Caco-2 (cell line): ENCODE measurements at places on chromosomes 2 and 18. TPM values are rescaled to one million over a fixed set of nuclear protein-coding genes. Genes with fewer than 3 reads are reported as not detected.

GRCh38 chr2:217331523-217332416 is 471.9 kb upstream of the TNP1 start:
- DNase-seq: peak; percentile 85

DNA sequence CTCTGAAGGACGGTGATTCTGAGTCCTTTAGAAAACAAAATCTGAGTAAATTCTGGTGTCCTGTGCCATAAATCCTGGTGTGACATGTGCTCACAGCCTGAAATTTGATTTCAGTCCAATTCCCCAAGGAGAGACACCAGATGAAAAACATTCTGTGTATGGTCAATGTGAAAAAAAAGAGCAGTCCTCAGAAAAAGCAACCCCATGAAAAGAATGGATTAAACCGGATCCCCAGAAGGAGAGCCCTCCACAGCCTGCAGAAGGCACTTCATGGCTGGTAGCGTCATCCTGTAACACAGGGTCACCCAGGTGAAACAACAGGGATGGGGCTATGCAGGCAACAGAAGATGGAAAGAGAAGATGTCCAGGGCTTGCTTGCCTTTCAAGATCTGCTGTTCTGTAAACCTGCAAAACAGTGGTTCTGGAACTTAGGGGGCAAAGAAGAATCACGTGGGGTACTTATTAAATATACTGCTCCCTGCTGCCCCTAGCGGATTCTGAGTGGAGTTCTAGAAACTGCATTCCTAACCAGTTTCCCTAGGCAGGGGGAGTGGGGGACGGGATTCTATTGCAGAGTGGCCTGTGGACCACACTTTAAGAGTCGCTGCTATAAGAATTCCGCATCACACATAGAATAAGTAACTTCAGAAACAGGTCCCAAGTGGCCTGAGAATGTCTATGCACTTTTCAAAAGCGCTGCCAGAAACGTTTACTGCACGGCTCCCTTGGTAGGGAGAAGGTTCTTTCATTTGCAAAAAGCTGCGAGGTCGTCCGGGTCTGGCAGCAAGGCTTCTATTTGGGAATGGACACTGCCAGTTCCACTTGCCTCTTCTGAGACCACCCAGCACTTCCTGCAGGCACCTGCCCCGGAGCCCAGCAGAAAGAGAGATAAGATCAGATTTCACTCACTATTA is 118.9 kb upstream of the ARL5A start:
- no peak for DNase-seq

DNA sequence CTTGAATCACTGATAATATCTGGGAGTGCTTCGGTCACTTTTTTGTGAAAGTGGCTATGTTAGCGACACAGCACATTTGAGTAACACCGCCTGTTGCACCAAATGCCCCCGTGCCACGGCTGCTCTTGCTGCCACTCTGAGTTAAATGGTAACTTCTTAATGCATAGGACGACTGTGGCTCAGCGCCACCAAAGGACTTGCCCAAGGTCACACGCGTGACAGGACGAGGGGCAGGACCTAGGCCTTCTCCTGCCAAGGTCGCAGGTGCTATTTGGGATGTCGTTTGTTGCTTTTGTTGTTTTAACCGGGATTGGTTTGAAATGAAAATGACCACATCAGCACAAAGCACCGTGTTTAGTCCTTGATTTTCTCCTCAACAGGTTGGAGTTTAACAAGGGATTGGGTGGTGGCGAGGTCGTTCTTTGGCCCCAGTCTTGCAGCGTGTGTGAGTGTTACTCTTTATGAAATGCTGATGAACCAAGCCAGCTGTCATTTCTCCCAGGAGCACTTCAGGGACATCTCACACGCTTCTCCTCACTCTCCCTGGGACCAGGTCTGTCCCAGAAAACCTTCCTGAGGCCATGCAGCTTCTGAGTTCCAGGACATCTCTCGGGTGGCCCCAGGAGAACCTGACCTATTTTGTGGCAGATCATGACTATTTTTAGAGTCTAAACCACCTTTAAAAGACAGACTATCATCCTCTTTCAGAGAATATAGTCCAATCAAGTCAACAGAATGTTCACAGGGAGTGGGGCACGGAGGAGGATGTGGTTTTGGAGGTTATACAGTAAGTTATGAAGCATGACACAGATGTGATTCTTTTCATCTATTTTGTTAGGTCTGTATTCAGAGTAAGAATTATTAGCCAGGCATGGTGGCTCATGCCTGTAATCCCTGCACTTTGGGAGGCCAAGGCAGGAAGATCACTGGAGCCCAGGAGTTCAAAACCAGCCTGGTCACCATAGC is 49.9 kb downstream of the MTCL1 start:
- no peak for DNase-seq

GRCh38 chr18:36829362-36830157 is 633 bp downstream of the KIAA1328 start:
- DNase-seq: peak; percentile 2

DNA sequence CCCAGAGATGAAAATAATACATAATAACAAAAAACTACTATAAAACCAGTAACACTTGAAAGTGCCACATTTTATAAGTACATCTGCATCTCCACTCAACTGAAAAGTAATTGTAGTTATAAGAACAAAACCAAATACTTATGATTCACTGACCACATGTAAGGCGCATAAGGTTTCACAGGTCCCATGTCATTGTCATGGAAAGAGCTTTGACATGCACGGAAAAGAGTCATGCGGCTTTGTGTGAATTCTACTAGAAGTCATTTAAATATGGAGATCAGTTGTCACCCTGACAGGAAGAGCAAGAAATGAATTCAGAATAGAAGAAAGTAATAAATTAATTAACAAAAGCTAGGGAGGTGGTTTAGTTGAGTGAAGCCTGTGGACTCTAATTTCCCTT is 459.1 kb downstream of the CDH2 start:
- DNase-seq: no peak

DNA sequence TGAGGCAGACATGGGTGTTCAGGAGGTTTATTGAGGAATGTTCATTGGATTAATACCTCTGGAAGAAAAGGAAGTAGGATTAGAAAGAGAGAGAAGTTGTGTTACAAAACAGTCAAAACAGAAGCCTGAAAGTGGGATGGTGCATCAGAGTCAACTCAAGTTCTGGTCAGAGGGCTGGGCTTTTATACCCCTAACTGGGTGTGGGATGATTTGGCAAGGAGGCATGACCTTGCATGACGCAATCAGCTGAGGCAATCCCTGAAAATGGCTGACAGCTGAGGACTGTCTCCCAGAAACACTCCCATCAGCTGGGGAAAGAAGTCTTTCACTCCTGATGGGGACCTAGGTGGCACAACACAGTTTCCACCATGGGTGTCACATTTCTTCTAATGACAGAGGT is 818.2 kb downstream of the SATB2 start:
- DNase-seq: no peak

DNA sequence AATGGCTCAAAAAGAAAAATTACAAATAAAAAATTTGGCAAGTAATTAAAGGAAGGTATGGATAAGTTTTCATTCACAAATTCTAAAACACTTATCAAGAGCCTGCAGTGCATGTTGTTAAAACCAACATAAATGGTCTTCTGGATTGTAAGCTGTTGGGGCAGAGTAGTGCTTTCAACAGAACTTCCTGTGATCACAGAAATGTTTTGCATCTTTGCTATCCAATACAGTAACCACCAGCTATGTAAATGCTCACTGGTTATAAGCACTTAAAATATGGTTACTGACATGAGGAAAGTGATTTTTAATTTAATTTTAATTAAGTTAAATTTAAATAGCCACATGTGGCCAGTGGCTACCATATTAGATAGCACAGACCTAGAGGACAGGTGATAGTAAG is 133.1 kb downstream of the NBAS start:
- DNase-seq: no peak

DNA sequence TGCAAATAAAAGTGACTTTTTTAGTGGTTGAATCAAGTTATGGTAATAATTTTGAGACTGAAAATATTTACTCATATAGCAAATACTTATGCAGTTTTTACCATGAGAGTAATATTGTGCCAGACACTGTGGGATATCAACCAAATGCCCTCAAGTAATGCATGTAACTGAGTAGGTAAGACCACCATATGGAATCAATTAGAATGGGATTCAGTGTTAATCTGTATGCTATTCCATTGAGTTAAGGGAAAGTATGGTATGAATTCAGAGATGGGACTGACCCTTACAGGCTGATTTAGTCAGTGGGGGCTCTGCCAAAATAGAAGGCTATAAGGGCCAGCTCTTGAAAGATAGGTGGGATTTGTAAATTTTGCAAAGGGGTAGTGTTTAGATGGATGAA is 131.6 kb downstream of the CCDC85A start:
- DNase-seq: no peak

DNA sequence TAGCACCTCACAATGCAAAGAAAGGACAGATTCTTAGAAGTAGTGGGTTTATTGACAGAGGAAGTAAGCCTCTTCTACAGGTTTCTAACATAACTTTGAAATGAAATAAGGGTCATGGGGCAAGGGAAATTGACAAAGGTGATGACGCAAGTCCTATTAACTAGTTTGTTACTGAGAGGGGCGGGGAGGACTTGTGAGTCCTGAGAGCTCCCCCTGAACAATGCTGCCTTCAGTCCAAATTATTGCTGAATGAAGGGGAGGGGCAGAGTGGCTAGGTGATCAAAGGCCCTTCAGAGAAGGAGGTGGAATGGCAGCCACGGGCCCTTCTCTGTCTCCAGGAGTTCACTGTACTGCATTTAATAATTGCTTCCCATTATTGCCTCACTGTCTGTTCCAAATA is 390.0 kb downstream of the MEIS1 start:
- no peak for DNase-seq

- no peak for DNase-seq
These were observed 110.7 kb downstream of the SH3RF3 start for GRCh38 chr2:109239720-109240119.

DNA sequence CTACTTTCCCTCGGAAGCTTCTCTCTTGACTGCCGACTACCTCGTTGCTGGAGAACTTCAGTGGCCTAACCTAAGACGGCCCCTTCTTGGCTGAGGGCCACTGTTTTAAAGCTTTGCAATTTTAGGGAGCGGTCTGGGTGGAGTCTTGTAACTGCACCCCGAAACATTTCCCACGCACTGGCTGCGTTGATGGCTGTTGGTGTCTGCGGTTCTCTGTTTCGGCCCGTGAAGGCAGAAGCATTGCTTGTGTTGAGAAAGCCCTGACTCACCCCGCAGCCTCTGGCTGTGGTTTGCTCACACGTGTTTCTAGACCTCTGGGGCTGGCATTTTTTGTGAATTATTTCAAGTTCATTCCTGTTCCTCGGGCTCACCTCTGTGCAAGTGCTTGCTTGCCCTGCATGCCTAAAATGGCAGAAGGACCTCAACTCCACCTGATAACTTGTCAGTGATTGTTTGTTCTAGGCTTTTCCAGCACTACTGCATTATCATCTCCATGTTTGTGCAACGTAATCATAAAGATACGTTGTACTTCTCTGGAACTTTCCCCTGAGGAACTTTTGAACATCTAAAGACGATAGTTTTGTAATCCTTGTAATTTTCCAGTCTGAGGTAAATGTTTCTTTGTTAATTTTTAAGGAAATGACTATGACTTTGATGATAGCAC is 94.2 kb upstream of the DLX2 start:
- DNase-seq: peak; percentile 14

- DNase-seq: no peak
These were observed 211.3 kb upstream of the ARL4C start for GRCh38 chr2:234708091-234708683.

GRCh38 chr2:38293152-38293865 is 83.8 kb downstream of the ATL2 start:
- DNase-seq: no peak

GRCh38 chr2:52572469-52572894 is 1195.1 kb upstream of the CHAC2 start:
- DNase-seq: no peak

DNA sequence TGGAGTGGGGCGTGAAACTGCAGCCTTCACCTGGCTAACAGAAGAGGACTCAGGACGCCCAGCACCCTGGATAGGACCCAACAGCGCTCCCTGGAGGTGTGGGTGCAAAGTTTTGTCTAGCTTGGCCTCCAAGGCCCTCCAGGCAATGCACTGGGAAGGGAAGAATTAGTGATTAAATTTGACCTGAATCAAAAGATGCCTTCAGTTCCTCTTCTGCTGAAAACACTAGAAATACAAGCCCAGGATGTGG is 779 bp upstream of the TRIB2 start:
- peak; percentile 55 for DNase-seq

- DNase-seq: no peak
These were observed 267.8 kb upstream of the HDAC4 start for GRCh38 chr2:239668651-239669050.

DNA sequence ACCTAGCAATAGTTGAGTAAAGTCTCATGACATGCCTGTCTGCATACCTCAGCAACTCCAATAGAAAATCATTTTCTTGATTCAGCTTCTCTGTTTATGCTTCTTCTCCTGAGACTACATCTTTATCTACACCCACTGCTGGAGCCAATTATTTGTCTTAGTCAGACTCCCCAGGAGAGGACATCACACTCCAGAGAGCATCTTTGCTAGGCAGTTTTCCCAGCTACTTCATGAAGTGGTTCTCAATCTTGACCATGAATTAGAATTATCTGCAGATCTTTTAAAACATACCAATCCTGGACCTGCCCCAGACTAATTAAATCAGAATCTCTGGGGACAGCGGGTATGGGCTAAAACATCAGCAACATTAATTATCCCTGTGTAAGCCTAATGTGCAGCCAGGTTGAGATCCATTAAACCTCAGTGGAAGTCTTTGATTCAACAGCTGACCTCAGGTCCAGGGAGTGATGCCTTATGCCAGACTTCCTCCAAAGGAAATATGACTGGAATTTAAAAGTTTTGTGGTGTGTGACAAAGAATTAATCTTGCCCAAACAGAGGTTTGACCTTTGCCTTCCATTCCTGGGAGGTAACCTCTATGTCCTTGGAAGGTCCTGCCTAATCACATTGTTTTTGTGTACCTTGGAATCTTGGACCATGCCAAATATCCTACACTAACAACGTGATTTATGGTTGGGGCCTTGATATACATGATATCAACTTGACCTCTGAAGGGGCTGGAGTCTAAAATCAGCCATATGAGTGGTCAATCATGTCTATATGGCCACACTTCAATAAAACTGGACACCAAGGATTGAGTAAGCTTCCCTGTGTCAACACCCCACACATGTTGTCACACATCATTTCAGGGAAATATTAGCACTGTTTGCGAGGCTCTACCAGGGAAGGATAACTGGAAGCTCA is 99.3 kb upstream of the DNAJC10 start:
- DNase-seq: peak; percentile 65

- DNase-seq: no peak
These were observed 28.0 kb downstream of the LIMS1 start for GRCh38 chr2:108562274-108562673.

DNA sequence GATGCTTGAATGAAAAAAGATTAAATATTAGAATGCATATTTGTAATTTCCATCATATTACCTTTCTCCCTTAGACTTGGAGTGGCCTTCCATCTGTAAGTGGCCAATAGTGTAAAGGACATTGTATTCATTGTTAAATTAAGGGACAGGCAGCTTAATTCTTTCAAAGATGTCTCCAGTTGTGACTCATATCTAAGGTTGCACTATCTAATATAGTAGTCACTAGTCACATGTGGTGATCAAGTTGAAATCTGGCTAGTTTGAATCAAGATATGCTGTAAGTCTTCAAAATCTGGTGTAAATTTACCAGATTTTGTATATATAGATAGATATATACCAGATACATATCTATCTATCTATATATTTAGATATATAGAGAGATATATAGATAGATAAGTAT is 52.4 kb upstream of the AGPS start:
- DNase-seq: no peak

Gene COPS7B
- 32.8 and 35.9 TPM in 2 replicates for total RNA-seq

Gene CRYGC
- not detected in 2 replicates for total RNA-seq

Gene SMYD1
- not detected in 2 replicates for total RNA-seq
